ENCODE measurements at places on chromosomes 7 and 10.

GRCh38 chr7:131610007-131610406 is 53.6 kb upstream of the PODXL start:
- no peaks in the 10 kb centered on the region for H3K36me3 ChIP-seq
- no peak for DNase-seq
- H3K4me1 ChIP-seq = no peaks in the 10 kb centered on the region
- H3K27ac ChIP-seq = no peak overlapping the region
- H3K4me3 ChIP-seq = no peak overlapping the region

DNA sequence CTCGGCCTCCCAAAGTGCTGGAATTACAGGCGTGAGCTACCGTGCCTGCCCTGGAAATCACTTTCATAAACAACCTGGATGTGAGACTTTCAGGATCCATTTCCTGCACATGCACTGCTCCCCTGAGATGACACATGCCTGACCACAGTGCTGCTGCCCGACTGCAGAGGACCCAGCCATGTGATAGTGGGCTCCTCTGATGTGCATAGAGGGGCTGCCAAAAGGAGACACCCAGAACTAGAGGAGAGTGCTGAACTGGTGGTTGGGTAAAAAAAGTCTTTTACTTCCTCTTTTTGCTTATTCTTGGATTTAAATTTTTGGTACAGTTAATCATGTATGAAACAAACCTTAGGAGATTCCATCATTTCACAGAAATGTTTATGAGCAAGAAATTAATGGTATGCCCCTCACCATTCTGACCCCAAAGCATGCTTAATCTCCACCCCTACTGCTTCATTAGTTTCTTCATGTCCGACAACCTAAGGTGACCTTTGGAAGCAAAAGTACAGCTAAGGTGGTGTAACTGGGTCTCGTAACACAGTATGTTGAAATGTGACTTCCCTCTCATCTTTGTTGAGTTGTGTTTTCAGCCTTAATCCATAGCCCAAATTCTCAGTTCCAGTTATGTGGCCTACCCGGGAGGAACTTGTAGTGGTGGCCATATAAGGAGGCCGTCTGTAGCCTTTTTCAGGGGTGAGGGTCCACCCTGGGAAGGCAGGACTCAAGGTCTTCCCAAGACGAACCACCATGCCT is 111.1 kb downstream of the RNF216 start:
- peaks cover 7% of the 10 kb centered on the region for H3K4me1 ChIP-seq
- H3K36me3 ChIP-seq = no peaks in the 10 kb centered on the region
- H3K27me3 ChIP-seq = no peaks in the 10 kb centered on the region
- DNase-seq = no peak

GRCh38 chr10:104446151-104446550 is 92.5 kb downstream of the CFAP58 start:
- H3K4me3 ChIP-seq = no peak overlapping the region
- H3K36me3 ChIP-seq = no peaks in the 10 kb centered on the region
- H3K27ac ChIP-seq = no peak overlapping the region
- H3K27me3 ChIP-seq = peaks cover 16% of the 10 kb centered on the region
- DNase-seq = no peak
- no peaks in the 10 kb centered on the region for H3K4me1 ChIP-seq

DNA sequence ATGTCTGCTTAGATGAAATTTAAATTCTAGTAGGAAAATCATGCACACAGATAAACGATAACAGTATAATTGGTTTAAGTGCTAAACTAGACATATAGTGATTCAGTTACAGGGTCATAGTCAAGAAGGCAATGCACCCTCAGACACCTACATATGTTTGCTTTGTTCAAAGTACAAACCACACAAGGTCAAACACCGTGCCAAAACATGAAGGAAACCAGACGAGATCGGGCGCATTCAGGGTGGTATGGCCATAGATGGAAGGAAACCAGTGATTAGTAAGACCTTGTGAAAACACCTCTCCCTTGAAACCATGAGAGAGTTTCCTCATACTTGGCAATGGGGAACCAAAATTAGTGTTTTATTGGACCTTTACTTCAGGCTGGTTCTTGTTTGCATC is 906.9 kb downstream of the PCDH15 start:
- H3K4me1 ChIP-seq = no peaks in the 10 kb centered on the region
- DNase-seq = no peak
- H3K27me3 ChIP-seq = no peaks in the 10 kb centered on the region

GRCh38 chr10:86644152-86644793 is 10.1 kb upstream of the OPN4 start:
- H3K27ac ChIP-seq = no peak overlapping the region
- peaks cover 2% of the 10 kb centered on the region for H3K36me3 ChIP-seq
- peaks cover 15% of the 10 kb centered on the region for H3K27me3 ChIP-seq
- H3K4me1 ChIP-seq = peaks cover 11% of the 10 kb centered on the region

DNA sequence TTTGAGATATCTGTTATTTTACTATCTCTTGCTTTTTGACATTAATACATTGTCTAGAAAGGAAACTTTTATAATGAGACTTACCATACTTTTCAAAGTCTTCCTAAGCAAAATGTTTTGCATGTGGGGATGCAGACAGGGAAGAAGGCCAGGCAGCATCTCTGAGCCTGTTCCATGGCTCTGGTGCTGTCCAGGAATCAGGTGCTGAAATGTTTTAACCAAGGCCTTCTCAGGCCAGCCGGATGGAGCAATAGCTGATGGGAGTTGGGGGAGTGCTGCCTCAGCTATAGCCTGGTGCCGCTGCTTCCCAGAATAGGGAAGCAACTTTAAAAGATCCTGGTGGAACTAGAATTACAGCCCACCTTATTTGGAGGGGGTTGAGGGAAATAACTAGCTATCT is 38.5 kb downstream of the CRTAC1 start:
- H3K4me1 ChIP-seq = no peaks in the 10 kb centered on the region
- no peaks in the 10 kb centered on the region for H3K36me3 ChIP-seq
- DNase-seq = no peak
- peaks cover 5% of the 10 kb centered on the region for H3K27me3 ChIP-seq
- no peak overlapping the region for H3K27ac ChIP-seq

DNA sequence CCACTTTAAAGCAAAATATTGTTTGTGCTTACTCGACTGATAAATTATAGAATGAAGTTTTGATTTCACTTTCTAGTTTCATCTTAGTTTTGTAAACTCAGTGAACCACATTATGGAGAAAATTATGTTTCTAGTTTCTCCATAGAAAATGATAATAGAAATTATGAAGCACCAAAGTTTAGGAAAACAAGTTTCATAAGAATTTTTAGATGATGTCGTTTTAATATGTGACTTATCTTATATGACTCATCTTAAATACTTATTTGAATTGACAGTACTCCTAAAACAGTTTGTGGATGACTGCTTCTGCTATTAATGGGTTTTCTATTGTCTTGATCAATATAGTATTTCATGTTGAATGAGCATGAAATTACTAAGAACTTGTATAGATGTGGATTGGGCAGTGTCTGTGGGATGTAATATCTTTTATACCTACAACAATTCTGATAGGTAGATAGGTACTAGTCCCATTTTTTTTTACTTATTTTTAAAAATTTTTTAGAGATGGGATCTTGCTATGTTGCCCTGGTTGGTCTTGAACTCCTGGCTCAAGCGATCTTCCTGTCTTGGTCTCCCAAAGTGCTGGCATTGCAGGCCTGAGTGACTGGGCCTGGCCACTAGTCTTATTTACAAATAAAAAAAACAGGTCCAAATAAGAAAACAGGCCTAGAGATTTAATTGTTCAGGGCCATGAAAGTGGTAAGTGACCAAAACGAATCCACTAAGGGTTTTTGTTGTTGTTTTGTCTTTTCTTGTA is 3.7 kb downstream of the HBP1 start:
- H3K27me3 ChIP-seq = no peaks in the 10 kb centered on the region
- H3K4me1 ChIP-seq = peaks cover 50% of the 10 kb centered on the region
- peak overlapping the region; percentile 44 for H3K4me3 ChIP-seq
- peaks cover 10% of the 10 kb centered on the region for H3K36me3 ChIP-seq
- DNase-seq = no peak

- H3K4me3 ChIP-seq = no peak within 1 kb of the TSS
- no peaks in the 10 kb centered on the region for H3K4me1 ChIP-seq
- DNase-seq = peak; percentile 85
- H3K36me3 ChIP-seq = no peaks in the 10 kb centered on the region
These were observed at the start of gene SRRM3 for GRCh38 chr7:76201732-76202665. Gene SRRM3 (plus strand): TSS chr7:76201896. CDS start chr7:76235067, 33,171 bp downstream.

GRCh38 chr7:104795616-104796398 is 218.2 kb upstream of the KMT2E start:
- no peak overlapping the region for H3K27ac ChIP-seq
- H3K27me3 ChIP-seq = peaks cover 5% of the 10 kb centered on the region
- H3K4me3 ChIP-seq = no peak overlapping the region

GRCh38 chr10:102642736-102643335 is 1.4 kb upstream of the TRIM8 start:
- H3K36me3 ChIP-seq = peaks cover 19% of the 10 kb centered on the region
- peak overlapping the region; percentile 85 for H3K4me3 ChIP-seq
- peak overlapping the region; percentile 95 for H3K27ac ChIP-seq
- peaks cover 30% of the 10 kb centered on the region for H3K4me1 ChIP-seq
- no peaks in the 10 kb centered on the region for H3K27me3 ChIP-seq

DNA sequence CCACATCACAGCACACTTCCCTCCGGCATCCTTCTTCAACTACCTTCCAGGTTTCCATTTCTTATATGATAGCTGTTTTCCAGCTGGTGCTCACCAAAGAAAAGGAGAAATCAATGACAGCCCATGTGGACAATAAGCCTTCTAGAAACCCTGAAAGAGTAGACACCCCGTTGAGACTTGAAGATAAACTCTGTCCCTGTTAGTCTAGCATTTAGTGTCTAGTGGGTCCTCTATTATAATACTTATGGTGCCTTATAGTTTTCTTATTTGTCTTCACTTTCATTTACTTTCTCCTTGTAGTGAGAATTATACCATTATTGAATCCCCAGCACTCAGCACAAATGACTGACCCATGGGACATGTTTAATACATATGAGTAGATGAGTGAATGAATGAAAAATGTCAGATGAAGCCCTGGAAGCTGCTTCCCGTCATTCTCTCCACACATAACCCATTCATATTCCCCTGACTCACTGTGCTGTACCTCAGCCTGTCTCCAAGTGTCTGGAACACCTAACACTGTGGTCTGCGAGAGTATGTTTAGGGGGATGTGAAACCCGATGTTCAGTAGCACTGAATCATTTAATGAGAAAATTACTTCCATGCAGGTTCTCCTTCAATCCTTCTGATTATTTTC is 377.6 kb downstream of the GPR158 start:
- no peaks in the 10 kb centered on the region for H3K4me1 ChIP-seq
- H3K27ac ChIP-seq = no peak overlapping the region
- no peak for DNase-seq
- no peaks in the 10 kb centered on the region for H3K36me3 ChIP-seq

DNA sequence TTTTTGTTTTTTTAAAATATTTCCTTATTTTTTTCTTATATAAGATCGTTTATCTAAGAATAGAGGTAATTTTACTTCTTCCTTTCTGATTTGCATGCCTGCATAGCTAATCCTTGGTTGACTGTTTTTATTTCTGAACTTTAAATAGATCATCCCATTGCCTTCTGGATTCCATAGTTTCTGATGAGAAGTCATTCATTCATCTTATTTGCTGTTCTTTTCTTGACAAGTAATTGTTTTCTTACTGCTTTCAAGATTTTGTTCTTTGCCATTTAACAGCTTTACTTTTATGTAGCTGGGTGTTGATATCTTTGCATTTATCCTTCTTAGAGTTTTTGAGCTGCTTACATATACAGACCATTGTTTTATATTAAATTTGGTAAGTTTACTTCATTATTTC is 437.9 kb downstream of the SDK1 start:
- no peak for DNase-seq
- H3K4me3 ChIP-seq = no peak overlapping the region
- H3K4me1 ChIP-seq = no peaks in the 10 kb centered on the region
- H3K27ac ChIP-seq = no peak overlapping the region
- H3K27me3 ChIP-seq = no peaks in the 10 kb centered on the region

DNA sequence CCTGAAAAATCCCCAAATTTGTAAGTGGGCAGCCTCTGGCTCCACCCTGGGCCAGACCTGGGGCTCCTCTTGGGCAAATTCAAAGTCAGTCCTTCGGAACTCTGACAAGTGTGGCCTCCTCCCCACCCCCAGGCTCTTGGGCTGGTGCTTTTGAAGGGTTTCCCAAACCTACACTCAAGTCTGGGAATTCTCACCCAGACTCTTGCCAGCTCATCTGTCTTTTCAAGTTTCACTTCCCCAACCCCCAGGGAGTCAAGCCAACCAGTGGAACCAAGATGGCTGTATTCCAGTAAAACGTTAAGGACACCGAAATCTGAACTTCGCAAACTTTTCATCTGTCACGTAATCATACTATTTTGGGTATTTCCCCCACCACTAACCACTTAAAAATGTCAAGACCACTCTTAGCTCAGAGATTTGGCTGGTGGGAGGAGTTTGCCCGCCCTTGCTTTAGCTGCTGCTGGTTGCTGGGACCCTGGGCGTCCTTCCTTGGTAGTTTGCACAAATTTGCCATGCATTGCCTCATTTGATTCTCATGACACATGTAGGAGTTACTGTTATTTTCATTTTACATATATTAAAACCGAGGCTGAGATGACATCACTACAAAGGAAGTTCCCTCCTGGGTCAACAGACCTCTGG is 1.7 kb upstream of the MYO1G start:
- DNase-seq = peak; percentile 47
- peaks cover 82% of the 10 kb centered on the region for H3K36me3 ChIP-seq
- H3K4me3 ChIP-seq = peak overlapping the region; percentile 98
- no peaks in the 10 kb centered on the region for H3K27me3 ChIP-seq

- no peaks in the 10 kb centered on the region for H3K36me3 ChIP-seq
- no peaks in the 10 kb centered on the region for H3K27me3 ChIP-seq
- H3K4me3 ChIP-seq = no peak overlapping the region
- H3K4me1 ChIP-seq = no peaks in the 10 kb centered on the region
- H3K27ac ChIP-seq = no peak overlapping the region
These were observed 462.5 kb downstream of the PTPRN2 start for GRCh38 chr7:158125091-158125490.

DNA sequence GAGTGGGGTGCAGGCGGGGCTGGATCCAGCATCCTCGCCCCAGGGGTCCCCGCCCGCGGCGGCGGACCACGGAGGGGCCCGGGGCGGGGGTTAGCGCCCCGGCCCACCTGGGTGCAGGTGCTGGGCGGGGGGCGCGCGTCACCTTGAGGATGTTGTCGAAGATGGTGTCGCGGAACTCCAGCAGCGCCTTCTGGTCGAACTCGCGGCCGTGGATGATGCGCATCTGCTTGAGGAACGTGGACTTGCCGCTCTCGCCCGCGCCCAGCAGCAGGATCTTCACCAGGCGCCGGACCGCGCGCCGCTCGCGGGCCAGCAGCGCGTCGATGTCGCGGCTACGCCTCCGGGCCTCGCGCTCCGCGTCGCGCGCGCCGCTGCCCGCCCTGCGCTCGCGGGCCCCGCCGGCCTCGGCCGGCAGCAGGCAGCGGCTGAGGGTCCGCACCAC is 376 bp downstream of the GNA12 start:
- H3K27me3 ChIP-seq = no peaks in the 10 kb centered on the region

DNA sequence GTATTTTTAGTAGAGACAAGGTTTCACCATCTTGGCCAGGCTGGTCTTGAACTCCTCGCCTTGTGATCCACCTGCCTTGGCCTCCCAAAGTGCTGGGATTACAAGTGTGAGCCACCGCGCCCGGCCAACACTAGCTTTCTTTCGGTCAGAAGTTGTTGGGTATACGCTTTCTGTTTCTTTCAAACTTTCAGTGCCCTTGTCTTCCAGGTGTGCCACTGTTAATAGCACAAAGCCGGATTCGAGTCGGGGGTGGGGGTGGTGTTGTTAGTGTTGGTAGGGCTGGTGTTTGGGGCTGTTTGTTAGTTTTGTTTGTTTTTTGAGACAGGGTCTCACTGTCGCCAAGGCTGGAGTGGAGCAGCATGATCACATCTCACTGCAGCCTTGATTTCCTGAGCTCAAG is 33.8 kb upstream of the NANOS1 start:
- no peaks in the 10 kb centered on the region for H3K4me1 ChIP-seq
- no peak overlapping the region for H3K4me3 ChIP-seq
- peaks cover 34% of the 10 kb centered on the region for H3K27me3 ChIP-seq
- no peaks in the 10 kb centered on the region for H3K36me3 ChIP-seq
- DNase-seq = no peak

All from activated CD4-positive, alpha-beta T cell treated with anti-CD3 and anti-CD28 coated beads, Interleukin-2, amount 10 ng/mL, durations not matched to agents 7 days and 5 days (primary cell).